Muscle of leg (tissue), 16 donors: ENCODE measurements at places on chromosomes 2 and 18. TPM values are rescaled to one million over a fixed set of nuclear protein-coding genes. Genes with fewer than 3 reads are reported as not detected.

GYPC gene
- total RNA-seq: 116 TPM

FBLN7 gene
- 5.1 TPM for total RNA-seq

RELCH gene
- total RNA-seq: 18.9 TPM

BIN1 gene
- 725 TPM for total RNA-seq

DNA sequence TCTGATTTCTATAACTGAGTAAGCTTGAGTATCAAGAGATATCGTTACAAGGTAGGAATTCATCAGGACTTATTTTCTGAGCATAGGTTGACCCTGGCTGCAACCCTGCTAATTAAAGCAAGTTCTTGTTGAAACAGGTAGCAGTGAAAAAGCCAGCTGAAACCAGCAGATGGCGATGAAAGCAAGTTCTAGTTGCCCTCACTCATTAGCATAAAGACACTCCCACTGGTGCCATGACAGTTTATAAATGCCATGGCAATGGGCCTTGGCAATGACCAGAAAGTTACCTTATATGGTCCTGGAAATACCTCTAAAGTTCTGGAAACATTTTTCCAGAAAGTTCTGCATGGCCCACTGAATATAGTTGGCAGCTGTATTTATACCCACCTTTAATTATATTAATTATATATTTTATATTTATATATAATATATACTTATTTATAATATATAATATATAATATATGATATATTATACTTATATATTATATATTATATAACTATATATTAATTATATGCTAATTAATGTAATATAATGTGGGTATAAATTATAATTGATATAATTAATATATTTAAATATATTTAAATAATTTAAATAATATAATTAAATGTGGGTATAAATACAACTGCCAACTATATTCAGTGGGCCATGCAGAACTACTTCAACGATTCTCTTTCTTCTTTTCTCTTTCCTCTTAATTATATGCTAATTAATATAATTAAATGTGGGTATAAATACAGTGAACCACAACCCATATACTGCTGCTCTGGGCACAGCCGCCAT, 188.0 kb downstream of the CDH7 start:
- H3K4me3 ChIP-seq: no peak overlapping the region
- H3K36me3 ChIP-seq: no peaks in the 10 kb centered on the region
- DNase-seq: peak; percentile 1
- H3K27ac ChIP-seq: no peak overlapping the region

- no peak overlapping the region for H3K4me3 ChIP-seq
- no peaks in the 10 kb centered on the region for H3K36me3 ChIP-seq
- H3K4me1 ChIP-seq: no peaks in the 10 kb centered on the region
- peaks cover 2% of the 10 kb centered on the region for H3K27me3 ChIP-seq
- peak; percentile 18 for DNase-seq
- H3K27ac ChIP-seq: no peak overlapping the region
These were observed 9.4 kb upstream of the IL1RL1 start for GRCh38 chr2:102301867-102302362.

DNA sequence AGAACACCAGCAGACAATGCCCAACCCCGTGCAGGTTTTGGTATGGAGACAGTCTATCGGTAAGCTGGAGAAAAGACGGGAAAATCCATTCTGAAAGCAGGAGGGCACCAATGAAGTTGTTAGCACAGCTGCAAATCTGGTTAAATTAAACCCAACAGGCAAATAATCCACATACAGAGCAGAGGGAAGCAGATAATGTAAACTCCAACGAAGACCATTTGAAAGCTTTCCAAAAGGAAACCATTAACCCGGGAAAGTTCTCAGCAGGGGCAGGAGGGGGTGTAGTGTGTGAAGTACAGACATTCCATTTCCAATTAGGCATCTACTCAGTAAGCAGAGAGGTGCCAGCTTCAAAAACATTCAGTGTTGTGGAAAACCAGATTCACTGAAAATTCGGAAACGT, 10.3 kb downstream of the EDAR start:
- H3K27me3 ChIP-seq: peaks cover 18% of the 10 kb centered on the region
- no peak overlapping the region for H3K27ac ChIP-seq
- H3K4me1 ChIP-seq: peaks cover 2% of the 10 kb centered on the region
- no peaks in the 10 kb centered on the region for H3K36me3 ChIP-seq
- no peak overlapping the region for H3K4me3 ChIP-seq

GRCh38 chr18:47602273-47602897, 328.1 kb downstream of the SMAD2 start:
- H3K4me3 ChIP-seq: no peak overlapping the region
- H3K27me3 ChIP-seq: no peaks in the 10 kb centered on the region
- no peak for DNase-seq
- H3K36me3 ChIP-seq: no peaks in the 10 kb centered on the region
- H3K27ac ChIP-seq: no peak overlapping the region
- no peaks in the 10 kb centered on the region for H3K4me1 ChIP-seq
